Peyer's patch (tissue), 4 donors: ENCODE measurements at places on chromosomes 11 and 22. TPM values are rescaled to one million over a fixed set of nuclear protein-coding genes. Genes with fewer than 3 reads are reported as not detected.

The GAL gene
- total RNA-seq: not detected

- DNase-seq: no peak
Measured at GRCh38 chr11:34331329-34331728, 26.5 kb downstream of the ABTB2 start.

GRCh38 chr22:49599691-49600455 lies 227.8 kb downstream of the BRD1 start:
- DNase-seq: peak; percentile 29

GRCh38 chr11:8661001-8661795 lies 21.3 kb downstream of the TRIM66 start:
- DNase-seq: no peak

The GRIK4 gene
- not detected for total RNA-seq

DNA sequence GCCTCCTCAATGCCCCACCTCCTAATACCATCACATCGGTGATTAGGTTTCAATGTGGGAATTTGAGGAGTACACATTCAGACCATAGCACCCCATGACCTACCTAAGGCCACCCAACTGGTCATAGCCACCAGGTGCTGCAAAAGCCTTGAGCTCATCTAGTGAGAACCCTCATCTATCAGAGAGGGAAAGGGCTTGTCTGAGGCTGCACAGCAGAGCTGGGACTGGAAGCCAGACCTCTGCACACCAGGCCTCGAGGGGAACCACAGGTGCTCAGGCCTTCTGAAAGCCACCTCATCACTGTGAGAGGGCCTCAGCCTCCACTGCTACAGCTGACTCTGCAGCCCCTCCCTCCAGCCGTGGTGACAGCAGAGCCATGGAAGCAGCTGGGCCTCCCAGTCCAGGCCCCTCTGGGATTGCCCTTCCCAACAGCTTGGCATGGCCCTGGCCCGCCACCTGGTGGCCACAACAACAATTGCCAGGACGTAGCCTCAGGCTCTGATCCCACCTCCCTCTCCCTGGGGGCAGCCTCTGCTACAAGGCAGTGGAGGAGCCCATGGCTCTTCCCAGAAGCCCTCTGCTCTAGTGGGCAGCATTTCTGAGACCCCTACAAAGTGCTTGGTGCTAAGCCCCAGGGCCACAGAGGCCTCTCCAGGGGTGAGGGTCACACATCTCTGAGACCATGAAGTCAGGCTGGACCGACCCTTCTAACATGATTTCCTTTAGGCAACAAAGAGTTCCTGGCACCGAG lies 41.0 kb upstream of the PRDM11 start:
- peak; percentile 59 for DNase-seq

GRCh38 chr11:70420008-70420464 lies 21.7 kb downstream of the CTTN start:
- no peak for DNase-seq

GRCh38 chr11:1297576-1298473 lies 11.6 kb downstream of the TOLLIP start:
- peak; percentile 62 for DNase-seq

DNA sequence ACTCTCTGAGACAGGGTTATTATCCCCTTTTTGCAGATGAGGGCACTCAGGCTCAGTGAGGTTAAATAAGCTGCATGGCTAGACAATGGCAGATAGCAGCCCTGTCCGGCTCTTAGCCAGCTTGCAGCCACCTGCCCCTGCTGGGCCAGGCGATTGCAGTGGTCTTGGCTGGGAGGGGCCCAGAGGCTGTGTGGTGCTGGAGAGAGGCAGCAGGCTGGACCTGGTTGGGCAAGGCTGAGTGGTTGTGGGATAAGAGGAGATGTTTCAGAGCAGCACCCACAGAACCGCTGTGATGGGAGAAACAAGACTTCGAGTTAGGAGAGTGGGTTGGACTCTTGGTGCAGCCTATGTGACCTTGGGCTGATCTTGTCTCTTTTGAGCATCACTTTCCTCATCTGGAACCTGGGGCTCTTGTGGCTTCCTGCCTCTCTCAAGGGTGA lies 25.5 kb downstream of the PTPRJ start:
- DNase-seq: no peak

- DNase-seq: no peak
Measured at GRCh38 chr11:57205041-57205641, 23.4 kb downstream of the LRRC55 start.

DNA sequence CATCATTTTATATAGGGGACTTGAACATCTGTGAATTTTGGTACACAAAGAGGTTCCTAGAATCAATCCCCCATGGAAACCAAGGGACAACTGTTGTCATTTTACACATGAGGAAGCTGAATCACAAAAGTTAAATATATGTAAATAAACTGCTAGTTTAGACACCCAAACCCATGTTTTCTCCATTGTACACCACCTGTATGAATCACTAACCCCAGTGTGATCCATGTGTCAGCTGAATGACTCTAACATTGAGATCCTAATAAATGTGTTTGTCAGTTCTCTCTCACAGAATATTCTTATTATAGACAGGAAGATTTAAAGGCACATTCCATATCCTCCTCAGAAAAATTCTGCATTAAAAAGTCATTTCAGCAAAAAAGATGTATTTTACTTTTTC lies 83.3 kb downstream of the ATG16L2 start:
- no peak for DNase-seq

The PATE2 gene
- not detected for total RNA-seq

DNA sequence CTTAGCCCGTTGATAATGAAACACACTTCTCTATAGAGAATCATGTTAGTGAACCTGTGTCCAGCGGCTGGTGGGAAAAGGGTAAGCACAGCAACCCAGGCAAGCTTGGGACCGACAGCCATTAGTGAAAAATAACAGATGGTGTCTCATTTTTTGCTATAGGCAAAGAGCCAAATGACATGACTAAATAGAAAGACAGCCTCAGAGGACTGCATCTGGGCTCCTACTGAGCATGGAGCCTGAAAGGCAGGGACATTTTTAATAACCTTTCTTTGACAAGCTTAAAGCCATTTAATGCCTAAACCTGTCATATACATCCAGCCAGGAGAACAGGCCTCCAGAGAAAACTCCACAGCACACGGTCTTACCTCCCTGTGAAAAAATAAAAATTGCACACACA lies 67.0 kb downstream of the FANCF start:
- no peak for DNase-seq
